ENCODE measurements at places on chromosomes 12 and 14.

GRCh38 chr12:46084666-46085631 lies 94.6 kb upstream of the SCAF11 start:
- DNase-seq, result no peak

DNA sequence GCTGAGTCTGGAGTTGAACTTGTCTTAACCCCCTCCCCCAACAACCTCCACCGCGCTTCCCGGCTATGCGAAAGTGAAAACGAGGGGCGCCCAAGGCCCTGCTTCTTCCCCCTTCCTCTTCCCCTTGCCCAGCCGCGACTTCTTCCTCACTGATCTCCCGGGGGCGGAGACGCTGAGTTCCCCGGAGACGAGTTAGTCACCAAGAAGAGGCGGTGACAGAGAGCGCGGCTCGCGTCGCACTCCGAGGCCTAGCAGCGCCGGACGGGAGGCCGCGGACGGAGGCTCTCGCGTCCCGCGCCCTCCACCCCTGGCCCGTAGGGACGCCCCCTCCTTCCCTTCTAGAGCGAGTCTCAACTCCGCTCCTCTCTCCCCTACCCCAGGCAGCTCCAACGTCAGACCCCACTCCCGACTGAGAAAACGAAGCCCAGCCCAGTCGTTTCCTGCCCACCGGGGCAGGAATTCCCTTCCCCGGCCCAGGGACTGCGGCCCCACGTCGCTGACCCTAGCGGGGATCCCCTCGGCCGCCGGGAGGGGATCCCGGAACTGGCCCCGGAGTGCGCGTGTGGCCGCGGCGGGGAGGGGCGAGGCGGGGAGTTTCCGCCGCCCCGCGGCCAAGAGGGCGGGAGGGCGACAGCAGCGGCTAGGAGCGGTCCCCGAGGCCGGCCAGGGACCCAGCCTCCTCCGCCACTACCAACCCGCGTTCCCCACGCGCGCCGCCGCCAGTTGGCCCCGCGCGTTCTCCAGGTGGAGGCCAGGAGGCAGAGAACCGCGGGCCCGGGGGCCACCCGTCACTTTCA lies 1.4 kb downstream of the BAZ1A start:
- DNase-seq, result peak; percentile 65

GRCh38 chr14:73727166-73727565 lies 13.0 kb upstream of the PNMA1 start:
- DNase-seq, result no peak

DNA sequence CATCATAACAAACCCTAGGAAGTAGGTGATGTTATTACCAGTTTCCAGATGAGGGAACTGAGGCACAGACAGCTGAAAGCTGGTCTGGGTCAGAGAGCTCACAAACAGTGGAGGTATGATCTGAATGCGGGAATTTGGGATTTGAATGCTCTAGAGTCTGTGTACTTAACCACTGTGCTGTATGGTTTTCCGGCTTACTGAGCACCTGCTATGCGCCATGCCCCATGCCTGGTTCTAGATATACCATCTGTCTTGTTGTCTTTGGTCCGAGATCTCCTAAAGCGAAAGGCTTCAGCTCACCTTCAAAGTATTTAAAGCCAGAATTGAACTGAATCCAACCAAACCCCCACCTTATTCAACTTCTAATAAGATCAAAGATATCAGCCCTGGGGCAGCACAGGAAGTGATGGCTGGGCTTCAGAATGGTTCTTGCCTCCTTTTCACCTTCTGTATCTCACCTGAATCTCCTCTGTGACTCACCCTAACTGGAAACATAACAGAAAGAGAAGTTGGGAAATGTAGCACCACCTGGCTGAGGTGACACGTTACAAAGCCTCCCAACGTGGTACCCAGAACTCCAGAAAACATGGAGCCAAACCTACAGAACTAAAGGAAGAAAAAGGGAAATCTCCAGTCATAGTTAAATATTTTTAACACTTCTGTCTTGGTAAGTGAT lies 54.3 kb downstream of the PRMT8 start:
- no peak for DNase-seq

- DNase-seq, result no peak
These were observed 26.1 kb upstream of the C14orf180 start for GRCh38 chr14:104553166-104554087.

- DNase-seq, result no peak
These were observed 29.4 kb downstream of the FAIM2 start for GRCh38 chr12:49874142-49874897.

DNA sequence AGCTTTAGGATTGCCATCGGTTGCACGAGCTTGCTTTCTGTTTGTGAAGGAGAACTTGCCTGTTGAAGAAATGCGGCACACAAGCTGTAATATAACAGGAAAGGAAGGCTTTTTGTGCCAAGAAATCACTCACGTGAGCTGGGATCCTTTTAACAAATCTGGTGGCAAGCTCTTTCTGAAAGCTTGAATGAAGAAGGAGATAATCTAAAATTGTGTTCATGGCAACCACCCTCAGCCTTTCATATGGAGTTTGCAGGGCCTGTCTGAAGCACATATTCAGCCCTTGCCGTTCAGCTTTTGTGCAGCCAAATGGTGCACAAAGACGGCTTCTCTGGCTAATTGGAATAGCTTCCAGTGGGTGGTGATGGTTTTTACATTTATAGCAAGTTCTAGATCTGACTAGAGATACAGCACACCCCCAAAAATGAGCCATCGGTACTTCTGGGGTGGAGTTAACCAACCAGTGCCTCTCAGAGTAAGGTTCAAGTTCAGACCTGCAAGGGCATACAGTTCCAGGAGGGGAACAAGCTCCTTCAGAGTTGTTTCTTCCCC lies 107.4 kb downstream of the AEBP2 start:
- DNase-seq, result no peak

DNA sequence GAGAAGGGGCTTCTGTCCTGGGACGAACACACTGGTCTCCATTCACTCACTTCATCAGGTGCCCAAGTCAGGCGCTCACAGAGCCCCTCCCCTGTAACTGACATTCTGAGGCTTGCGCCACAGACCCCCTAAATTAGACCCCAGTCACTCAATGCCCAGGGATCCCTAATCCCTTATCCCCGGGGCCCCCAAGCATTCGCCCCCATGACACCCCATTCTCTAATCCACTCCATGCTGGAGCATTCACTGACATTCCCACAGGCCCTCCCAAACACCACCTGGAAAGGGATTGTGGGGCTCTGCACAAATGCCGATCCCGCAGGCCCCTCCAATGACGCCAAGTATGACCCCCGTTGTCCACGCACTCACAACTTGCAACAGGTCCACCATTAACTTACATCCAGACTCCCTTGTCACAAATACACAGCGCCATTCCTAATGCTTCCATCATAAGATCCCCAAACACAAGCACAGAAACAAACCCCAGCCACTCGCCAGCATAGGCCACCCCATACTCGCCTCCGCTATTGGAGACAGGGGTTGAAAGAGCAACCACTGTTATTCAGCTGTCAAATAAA lies 1.5 kb downstream of the ZNF605 start:
- DNase-seq, result no peak

GRCh38 chr14:56189307-56189706 lies 71.1 kb downstream of the PELI2 start:
- DNase-seq, result no peak

DNA sequence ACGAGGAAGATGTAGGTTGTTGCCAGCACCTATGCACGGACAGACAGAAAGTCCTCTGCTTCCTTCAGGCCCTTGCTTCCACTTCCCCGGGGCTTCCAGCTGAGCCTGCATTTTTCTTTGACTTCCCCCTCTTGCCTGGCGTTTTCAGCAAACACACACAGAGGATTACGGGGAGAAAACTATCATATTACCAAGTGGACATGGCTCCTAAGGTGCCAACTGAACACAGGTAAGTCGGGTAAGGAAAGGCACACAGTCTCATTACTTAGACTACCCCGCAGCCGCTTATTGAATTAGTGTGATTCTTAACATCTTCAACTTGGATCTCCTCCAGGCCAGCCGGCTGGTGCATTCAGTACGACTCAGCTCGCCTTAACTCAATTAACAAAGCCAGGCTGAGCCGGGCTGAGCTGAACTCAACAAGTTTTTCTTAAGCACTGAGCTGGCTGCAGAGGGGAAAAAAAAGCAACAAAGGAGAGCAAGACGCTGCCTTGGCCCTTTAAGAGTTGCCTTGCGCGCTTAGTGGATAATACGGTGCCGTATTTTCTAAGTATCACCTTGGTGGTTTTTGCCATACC lies 19.2 kb upstream of the MAP1LC3B2 start:
- no peak for DNase-seq

DNA sequence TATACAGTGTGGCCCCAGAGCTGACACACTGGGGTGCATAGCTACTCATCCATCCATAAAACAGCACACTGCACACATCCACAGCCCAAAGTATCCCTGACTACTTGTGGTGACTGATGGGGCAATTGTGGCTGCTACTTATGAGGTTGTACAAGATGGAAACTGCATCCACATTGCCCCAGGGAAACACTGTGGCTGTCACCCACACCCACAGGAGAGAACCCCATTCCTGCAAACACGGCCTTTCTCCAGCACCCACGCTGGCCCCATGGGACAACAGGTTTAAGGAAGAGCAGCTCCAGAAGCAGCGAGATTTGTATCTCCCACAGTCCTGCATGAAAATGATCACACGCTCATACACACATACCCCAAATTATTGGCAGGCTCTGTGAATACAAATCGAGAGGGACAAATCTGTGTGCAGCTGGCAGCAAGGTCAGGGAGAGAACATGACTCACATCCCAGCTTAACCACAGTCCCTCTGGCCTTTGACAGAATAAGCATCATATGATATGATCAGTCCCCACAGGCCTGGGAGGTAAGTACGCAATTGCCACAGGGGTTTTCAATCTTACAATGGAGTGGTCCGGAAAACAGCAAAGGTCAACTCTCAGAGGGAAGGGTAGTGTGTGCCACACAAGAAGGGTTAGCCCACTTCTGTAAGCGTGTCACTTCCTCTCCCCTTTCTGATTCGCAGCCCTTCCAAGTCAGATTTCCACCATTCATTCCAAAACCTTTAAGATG lies 61.9 kb downstream of the ESR2 start:
- DNase-seq, result no peak

DNA sequence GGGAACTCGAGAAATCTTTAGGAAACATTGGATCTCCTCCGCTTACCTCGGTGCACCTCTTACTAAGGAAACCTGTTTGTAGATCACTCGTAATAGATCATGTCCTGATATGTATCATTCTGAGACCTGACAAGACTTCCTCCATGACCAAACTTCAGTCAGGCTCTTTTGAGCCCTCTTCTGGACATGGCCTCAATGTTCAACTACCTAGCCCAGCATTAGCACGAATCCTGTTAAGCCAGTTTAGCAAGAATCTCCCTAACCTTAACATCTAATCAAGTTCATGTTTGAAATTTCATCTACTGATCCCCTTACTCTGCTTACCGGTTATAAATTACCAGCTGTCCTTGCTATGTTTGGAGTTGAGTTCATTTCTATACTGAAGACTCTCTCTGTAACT lies 713.9 kb upstream of the USP15 start:
- no peak for DNase-seq

DNA sequence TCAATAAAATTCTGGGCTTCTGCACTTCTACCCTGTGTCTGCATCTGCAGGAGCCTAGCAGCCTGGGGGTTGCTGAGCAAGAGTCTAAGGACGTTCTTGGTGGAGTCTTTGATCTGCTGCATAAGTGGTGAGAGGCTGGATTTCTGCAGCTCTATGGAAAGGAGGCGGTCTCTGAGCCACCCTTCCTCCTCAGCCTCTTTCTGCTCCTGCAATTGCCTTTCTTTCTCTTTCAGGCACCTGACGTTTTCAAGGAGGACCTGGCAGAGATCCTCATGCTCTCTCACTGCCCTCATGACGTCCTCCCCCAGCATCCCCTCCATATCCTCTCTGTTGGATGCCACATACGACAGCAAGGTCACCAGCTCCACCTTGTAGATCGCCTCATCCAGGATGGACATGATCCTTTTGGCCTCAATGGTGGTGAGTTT lies 13.6 kb upstream of the TPCN1 start:
- no peak for DNase-seq

DNA sequence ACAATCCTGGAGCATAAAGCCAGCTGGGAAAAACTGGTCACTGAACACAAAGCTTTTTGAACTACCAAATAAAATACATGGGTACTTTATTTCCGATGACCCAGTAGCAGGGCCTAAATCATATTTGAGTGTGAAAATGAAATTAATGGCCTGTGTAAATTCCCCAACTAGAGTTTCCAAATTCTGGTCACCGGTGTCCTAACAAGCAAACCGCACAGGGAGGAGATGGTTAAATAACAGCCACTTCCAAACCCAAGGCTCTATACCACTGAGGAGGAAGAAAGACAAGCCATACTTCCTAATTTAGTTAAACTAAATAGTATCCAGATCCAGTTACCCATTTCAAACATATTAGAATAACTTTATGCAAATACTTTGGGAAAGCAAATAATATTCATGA lies 40.1 kb upstream of the DUSP6 start:
- no peak for DNase-seq

- no peak for DNase-seq
These were observed 189.7 kb upstream of the OR4E1 start for GRCh38 chr14:21863289-21863688.

GRCh38 chr14:103930051-103930604 lies 1.9 kb downstream of the TDRD9 start:
- no peak for DNase-seq

GRCh38 chr12:47762850-47763465 lies 4.3 kb upstream of the RAPGEF3 start:
- no peak for DNase-seq

DNA sequence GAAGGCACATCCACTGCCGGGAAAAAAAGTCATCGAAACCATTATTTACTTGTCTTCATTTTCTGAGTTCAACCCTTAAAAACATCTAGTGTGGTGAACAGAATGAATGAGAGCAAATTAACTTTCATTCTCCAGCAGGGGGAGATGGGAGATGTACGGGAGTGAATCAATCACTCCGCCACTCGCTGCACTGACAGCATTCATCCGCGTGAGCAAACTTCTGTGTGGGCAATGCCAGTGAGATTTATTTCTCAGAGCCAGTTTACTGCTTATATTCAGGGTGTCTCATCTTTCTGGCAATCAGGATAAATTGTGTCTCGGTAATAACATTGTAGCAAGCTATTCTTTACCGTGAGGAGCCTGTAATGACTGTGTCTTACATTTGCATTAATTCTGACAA lies 463.6 kb upstream of the MIS18BP1 start:
- no peak for DNase-seq

- no peak for DNase-seq
These were observed 8.0 kb upstream of the POP5 start for GRCh38 chr12:120588948-120589930.

- DNase-seq, result no peak
These were observed 44.6 kb downstream of the CCDC85C start for GRCh38 chr14:99559286-99559990.
